ENCODE measurements at places on chromosomes 2 and 18.

DNA sequence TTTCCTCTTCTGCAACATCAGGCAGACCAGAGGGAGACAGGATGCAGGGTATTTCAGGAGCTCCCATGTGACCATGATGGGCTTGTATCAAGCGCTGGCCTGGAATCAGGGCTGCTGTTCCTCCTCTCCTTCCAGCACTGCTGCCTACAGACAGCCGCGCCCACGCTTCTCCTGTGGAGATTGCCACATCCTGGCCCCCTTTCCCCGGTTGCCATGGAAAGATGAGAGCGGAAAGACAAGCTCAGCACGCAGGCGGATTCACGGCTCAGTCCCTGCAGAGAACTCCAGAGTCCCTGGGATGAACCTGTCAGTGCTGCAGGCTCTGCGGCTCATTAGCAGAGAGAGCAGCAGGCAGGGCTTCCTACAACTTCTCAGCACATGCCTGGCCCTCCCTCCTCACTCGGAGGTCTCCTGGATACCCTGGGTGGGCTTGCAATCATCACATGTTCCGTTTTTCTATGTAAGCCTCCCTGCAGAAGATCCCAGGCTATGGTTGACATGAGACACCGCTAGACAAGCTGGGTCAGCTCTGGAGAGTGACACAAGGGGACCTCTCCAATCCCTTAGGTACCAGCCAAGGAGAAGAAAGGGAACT is 497.8 kb upstream of the MYT1L start:
- no peak for DNase-seq

DNA sequence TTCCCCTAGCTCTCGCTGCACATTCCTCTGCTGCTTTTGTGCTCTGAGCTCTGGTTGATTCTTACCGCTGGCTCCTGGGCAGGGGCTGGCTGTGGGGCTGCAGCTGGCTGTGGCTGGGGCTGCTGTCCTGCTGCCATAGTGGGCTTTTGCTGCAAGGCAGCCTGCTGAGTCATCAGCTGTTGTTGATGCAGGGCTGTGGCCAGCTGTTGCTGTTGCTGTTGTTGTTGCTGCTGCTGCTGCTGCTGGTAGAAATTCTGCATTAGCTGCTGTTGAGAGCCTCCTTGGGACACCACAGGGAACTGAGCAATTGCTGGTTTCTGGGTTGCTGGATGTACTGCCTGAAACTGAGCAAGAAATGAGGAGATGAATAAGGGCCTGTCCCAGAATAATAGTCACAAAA is 77.2 kb upstream of the NFU1 start:
- no peak for DNase-seq

DNA sequence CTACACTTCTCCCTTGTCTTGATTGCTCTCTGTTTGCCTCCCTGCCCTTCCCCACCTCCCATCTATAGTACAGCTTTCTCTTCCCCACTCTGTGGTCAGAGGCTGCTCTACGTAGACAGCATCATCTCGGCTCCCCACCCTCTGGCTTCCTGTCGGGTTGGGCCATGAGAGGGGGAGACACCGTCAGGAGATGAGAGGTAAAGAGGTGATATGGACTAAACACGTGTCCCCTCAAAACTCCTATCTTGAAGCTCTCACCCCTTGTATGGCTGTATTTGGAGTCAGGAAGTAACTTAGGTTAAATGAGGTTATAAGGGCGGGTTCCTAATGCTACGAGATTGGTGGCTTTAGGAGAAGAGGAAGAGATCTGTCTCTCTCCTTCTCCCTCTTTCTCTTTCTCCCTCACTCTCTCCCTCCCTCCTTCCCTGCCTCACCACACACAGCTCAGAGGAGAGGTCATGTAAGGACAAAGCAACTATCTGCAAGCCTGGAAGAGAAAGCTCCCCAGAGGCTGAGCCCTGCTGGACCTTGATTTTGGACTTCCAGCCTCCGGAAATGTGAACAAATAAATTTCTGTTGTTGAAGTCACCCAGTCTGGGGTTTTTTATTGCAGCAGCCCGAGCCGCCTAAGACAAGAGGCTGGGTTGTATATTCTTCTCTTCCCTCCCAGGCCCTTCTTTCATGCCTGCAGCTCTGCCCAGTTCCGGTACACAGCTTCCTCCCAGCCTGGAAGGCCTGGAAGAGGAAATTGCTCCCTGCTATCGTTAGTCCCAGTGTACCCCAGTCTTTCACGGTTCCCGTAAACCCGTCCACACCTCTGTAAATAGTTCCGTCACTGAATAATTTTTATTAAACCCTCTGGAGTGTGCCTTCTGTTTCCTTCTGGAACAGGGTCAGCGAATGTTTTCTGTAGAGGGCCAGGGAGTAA is 138.0 kb downstream of the AKAIN1 start:
- DNase-seq = no peak

GRCh38 chr18:59881728-59882656 is 17.8 kb upstream of the PMAIP1 start:
- DNase-seq = no peak

GRCh38 chr2:3584076-3584475 is 9.0 kb downstream of the RPS7 start:
- no peak for DNase-seq

- no peak for DNase-seq
Observed at GRCh38 chr18:79371561-79372121, 24.1 kb upstream of the NFATC1 start.
